Activated CD4-positive, alpha-beta memory T cell treated with anti-CD3 and anti-CD28 coated beads, Interleukin-2, amount 10 ng/mL, durations not matched to agents 7 days and 5 days (primary cell): ENCODE measurements at places on chromosomes 1 and 21.

- no peaks in the 10 kb centered on the region for H3K27me3 ChIP-seq
- DNase-seq, result no peak
- H3K4me3 ChIP-seq, result no peak overlapping the region
- H3K36me3 ChIP-seq, result no peaks in the 10 kb centered on the region
- H3K27ac ChIP-seq, result no peak overlapping the region
These were observed 192.9 kb downstream of the DUSP10 start for GRCh38 chr1:221548942-221549341.

- no peak overlapping the region for H3K27ac ChIP-seq
- no peaks in the 10 kb centered on the region for H3K36me3 ChIP-seq
- no peak overlapping the region for H3K4me3 ChIP-seq
- peaks cover 6% of the 10 kb centered on the region for H3K27me3 ChIP-seq
- DNase-seq, result no peak
These were observed 98.5 kb upstream of the NGF start for GRCh38 chr1:115436596-115436995.

GRCh38 chr1:74650561-74650960 lies 23.0 kb downstream of the ERICH3 start:
- no peaks in the 10 kb centered on the region for H3K36me3 ChIP-seq
- DNase-seq, result no peak
- no peak overlapping the region for H3K27ac ChIP-seq
- H3K27me3 ChIP-seq, result no peaks in the 10 kb centered on the region
- H3K4me1 ChIP-seq, result peaks cover 2% of the 10 kb centered on the region

GRCh38 chr1:202374099-202374498 lies 25.6 kb downstream of the PPP1R12B start:
- no peak overlapping the region for H3K4me3 ChIP-seq
- H3K4me1 ChIP-seq, result peaks cover 3% of the 10 kb centered on the region
- no peak for DNase-seq
- no peak overlapping the region for H3K27ac ChIP-seq
- no peaks in the 10 kb centered on the region for H3K36me3 ChIP-seq

- peaks cover 54% of the 10 kb centered on the region for H3K4me1 ChIP-seq
- H3K4me3 ChIP-seq, result peak overlapping the region; percentile 39
- peak overlapping the region; percentile 94 for H3K27ac ChIP-seq
- peak; percentile 92 for DNase-seq
- peaks cover 73% of the 10 kb centered on the region for H3K36me3 ChIP-seq
These were observed 23.1 kb upstream of the PTAFR start for GRCh38 chr1:28199328-28200233.

DNA sequence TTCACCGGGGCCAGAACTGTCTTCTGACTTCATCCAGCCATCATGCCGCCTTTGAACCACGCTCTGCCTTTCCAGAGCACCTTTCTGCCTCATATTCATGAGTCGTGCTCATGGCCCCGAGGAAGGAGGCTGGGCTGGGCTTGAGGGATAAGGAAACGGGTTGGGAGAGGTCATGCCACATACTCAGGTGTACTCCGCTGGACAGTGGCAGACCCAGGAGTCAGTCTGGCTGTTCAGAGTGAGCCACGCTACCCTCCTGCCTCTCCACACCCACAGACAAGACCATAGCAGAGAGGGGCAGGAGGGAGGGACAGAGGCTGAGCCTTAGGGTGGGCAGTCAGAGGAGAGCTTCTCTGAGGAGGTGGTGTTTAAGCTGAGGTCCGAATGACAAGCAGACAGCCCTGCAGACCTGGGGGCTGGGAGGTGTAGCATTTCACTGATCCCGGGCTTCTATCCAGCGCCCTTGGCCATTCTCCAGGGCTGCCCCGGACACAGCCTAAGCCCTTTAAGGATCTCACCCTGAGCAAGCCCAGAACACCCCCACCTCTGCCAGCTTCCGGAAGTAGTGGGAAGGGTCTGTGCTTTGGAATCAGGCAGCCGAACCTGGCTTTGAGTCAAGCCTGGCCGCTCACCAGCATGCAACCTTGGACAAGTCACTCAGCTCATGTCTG lies 102.3 kb downstream of the LACTBL1 start:
- peaks cover 15% of the 10 kb centered on the region for H3K27me3 ChIP-seq
- no peak overlapping the region for H3K4me3 ChIP-seq
- no peak for DNase-seq
- no peak overlapping the region for H3K27ac ChIP-seq

GRCh38 chr1:168224991-168225390 lies 813 bp upstream of the SFT2D2 start:
- peaks cover 8% of the 10 kb centered on the region for H3K27me3 ChIP-seq
- H3K36me3 ChIP-seq, result peaks cover 31% of the 10 kb centered on the region
- H3K27ac ChIP-seq, result no peak overlapping the region
- H3K4me3 ChIP-seq, result peak overlapping the region; percentile 95
- H3K4me1 ChIP-seq, result peaks cover 53% of the 10 kb centered on the region
- no peak for DNase-seq

DNA sequence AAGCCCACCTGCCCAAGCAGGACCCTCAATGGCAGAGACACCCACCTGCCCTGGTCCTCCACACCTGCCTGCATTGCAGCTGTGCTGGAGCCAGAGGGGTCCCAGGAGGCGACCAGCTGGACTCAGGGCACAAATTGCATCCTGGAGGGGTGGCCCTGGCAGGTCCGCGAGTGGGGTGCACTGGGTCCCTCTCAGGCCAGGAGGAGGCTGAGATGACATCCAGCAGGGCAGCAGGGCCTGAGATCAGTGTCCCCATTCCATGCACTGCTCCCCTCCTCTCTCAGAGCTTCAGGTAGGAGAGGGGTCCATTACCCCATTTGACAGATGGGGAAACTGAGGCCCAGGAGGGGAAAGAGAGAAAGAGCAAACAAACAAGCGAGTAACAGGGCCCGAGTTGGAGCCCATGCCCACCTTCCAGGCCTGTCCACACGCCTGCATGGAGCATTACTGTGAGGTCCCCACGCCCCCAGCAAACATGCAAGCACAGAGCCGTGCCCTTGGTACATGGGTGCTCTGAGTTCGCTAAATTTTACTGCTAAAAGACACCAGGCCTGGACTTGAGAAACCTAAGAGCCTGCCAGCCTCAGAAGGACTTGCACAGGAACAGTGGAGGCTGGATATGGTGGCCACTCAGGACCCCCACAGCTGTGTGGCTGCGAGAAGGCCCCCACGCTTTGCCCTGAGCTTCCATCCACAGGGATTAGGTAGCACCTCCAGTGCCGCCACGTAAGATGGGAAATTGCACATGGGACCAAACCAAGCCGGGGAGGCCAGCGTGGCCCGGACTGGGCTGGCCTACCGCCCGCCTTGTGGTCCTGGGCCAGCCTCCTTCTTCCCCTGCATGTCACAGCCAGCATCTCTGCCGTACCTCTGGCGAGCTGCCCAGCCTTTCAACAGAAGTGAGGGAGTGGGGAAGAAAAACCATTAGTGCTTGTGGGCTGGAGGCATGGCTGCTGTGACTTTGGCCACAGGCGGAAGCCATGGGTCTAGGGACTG lies 7.4 kb downstream of the WNT3A start:
- no peaks in the 10 kb centered on the region for H3K36me3 ChIP-seq
- no peak overlapping the region for H3K27ac ChIP-seq
- H3K27me3 ChIP-seq, result peaks cover 19% of the 10 kb centered on the region
- no peak for DNase-seq

- H3K27me3 ChIP-seq, result no peaks in the 10 kb centered on the region
- no peak for DNase-seq
- H3K36me3 ChIP-seq, result no peaks in the 10 kb centered on the region
- no peaks in the 10 kb centered on the region for H3K4me1 ChIP-seq
These were observed 288.2 kb upstream of the VAMP3 start for GRCh38 chr1:7482772-7483495.

DNA sequence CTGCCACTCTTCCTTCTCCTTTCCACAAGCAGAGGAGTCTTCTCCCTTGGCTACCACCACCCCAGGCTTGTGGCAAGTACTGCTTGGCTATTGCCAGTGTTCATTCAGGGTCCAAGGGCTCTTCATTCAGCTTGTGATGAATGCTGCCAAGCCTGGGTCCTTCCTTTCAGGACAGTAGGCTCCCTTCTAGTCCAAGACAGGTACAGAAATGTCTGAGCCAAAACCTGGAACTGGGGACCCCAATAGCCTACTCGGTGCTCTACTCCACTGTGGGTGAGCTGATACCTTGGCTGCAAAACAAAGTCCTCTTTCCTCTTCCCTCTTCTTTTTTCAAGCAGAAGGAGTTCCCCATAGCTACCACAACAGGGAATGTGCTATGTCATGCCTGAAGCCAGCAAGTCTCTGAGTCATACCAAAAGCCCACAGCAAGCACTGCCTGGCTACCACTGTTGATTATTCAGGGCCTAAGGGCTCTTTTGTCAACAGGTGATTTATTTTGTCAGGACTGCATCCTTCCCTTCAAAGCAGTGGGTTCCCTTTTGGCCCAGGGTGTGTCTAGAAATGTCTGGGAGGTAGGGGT lies 268.9 kb downstream of the HHAT start:
- H3K4me3 ChIP-seq, result no peak overlapping the region
- no peak overlapping the region for H3K27ac ChIP-seq
- H3K36me3 ChIP-seq, result no peaks in the 10 kb centered on the region

GRCh38 chr1:221039616-221040015 lies 160.4 kb downstream of the HLX start:
- peaks cover 4% of the 10 kb centered on the region for H3K4me1 ChIP-seq
- DNase-seq, result no peak
- no peak overlapping the region for H3K4me3 ChIP-seq

DNA sequence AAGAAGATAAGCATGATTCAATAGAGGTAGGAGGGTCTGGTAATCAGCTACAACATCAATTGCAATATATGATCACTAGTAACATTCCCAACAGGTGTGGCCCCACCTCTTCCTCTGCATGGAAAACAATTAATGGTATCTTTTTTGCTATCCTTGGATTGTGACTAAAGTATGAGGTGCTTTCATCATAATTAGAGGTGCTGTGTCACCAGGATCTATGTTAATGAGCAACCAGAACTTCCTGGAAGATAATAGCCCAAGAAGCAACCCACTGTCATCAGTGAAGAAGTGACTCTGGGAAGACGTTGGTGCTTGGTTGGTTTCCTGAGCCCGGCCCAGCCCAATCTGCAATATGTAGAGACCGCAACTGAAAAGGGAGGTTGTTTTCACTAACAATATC lies 167.2 kb downstream of the SETD4 start:
- no peak overlapping the region for H3K27ac ChIP-seq
- H3K4me3 ChIP-seq, result no peak overlapping the region
- no peaks in the 10 kb centered on the region for H3K36me3 ChIP-seq
- no peak for DNase-seq
- H3K27me3 ChIP-seq, result peaks cover 4% of the 10 kb centered on the region

GRCh38 chr1:32713081-32713480 lies 10.5 kb upstream of the SYNC start:
- peaks cover 14% of the 10 kb centered on the region for H3K4me1 ChIP-seq
- peaks cover 2% of the 10 kb centered on the region for H3K27me3 ChIP-seq
- no peak overlapping the region for H3K27ac ChIP-seq
- H3K4me3 ChIP-seq, result no peak overlapping the region
- no peak for DNase-seq

DNA sequence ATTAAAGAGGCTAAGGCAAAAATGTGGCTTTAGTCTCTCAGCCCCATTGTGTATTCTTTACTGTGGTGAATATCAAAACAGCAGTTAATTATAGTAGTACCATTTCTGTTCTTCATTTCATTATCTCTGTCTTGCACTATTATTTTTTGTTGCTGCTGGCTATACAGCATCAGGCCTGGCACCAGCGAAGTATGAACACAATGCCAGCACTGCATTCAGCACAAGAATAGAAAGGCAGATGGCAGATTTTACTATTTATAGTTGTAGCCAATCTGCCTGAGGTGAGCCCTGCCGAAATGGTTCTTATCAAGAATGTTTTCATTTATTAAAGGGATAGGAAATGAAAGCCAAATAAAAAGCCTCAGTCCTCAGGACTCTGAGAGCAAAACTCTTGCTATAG lies 72.1 kb downstream of the GPR52 start:
- H3K27me3 ChIP-seq, result no peaks in the 10 kb centered on the region
- no peak overlapping the region for H3K27ac ChIP-seq
- DNase-seq, result no peak
- no peak overlapping the region for H3K4me3 ChIP-seq
- no peaks in the 10 kb centered on the region for H3K4me1 ChIP-seq

DNA sequence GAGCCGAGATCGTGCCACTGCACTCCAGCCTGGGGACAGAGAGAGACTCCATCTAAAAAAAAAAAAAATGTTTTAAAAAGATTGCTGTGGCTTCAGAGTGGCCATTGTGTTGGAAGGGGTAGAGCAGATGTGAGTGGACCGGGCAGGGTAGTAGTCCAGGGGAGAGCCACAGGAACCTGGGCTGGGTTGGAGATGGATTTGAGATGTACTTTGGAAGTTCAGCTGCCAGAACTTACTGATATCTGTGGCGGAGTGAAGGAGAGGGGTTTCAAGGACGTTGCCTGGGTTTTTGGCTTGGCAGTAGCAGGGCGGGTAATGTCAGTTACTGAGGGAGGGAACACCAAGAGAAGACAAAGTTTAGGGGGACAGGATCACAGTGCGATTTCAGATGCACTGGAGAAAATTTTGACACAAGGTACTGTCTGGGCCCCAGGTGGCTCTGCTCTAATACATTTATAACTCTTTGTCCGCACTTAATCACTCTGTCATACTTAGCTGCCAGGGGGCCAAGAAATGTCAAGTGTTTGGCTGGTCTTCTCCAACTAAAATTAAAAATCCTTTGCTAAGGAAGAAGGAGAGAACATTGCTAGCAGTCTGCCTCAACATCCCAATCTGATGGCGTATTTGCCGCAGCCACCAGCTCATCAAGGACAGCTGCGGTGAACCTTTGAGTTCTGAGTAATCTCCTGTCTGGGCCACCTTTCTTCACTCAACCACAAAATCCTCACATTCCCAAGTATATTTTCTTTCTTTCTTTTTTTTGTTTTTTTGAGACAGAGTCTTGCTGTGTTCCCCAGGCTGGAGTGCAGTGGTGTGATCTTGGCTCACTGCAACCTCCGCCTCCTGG lies 9.6 kb downstream of the EPHX1 start:
- peaks cover 4% of the 10 kb centered on the region for H3K27me3 ChIP-seq
- H3K27ac ChIP-seq, result no peak overlapping the region

GRCh38 chr1:214588963-214589597 lies 13.9 kb upstream of the CENPF start:
- no peak overlapping the region for H3K27ac ChIP-seq
- DNase-seq, result no peak
- H3K27me3 ChIP-seq, result peaks cover 4% of the 10 kb centered on the region
- no peaks in the 10 kb centered on the region for H3K4me1 ChIP-seq

- peaks cover 6% of the 10 kb centered on the region for H3K4me1 ChIP-seq
- no peaks in the 10 kb centered on the region for H3K27me3 ChIP-seq
- no peak overlapping the region for H3K4me3 ChIP-seq
- DNase-seq, result no peak
- H3K27ac ChIP-seq, result no peak overlapping the region
These were observed 40.5 kb downstream of the CNN3 start for GRCh38 chr1:94886361-94886760.

DNA sequence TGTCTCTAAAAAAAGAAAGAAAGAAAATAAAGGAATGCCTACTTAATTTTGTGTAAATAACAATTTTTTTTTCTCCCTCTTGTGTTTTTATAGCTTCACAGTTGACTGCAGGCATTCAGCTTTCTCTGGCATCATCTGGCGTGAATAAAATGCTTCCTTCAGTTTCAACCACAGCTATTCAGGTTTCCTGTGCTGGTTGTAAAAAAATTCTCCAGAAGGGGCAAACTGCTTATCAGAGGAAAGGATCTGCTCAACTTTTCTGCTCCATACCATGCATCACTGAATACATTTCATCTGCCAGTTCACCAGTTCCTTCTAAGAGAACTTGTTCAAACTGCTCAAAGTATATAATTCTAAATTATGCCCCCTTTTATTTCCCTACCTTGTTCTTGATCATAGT lies 18.0 kb downstream of the ZMYM1 start:
- no peak overlapping the region for H3K4me3 ChIP-seq
- H3K27ac ChIP-seq, result no peak overlapping the region
- H3K4me1 ChIP-seq, result peaks cover 8% of the 10 kb centered on the region
- H3K36me3 ChIP-seq, result peaks cover 20% of the 10 kb centered on the region
